A673 (cell line): ENCODE measurements at places on chromosomes 7 and 10. TPM values are rescaled to one million over a fixed set of nuclear protein-coding genes. Genes with fewer than 3 reads are reported as not detected.

PCDH15 gene
- total RNA-seq: not detected in 2 replicates

GRCh38 chr10:75462865-75463264, 31.4 kb downstream of the LRMDA start:
- no peak for DNase-seq

DNA sequence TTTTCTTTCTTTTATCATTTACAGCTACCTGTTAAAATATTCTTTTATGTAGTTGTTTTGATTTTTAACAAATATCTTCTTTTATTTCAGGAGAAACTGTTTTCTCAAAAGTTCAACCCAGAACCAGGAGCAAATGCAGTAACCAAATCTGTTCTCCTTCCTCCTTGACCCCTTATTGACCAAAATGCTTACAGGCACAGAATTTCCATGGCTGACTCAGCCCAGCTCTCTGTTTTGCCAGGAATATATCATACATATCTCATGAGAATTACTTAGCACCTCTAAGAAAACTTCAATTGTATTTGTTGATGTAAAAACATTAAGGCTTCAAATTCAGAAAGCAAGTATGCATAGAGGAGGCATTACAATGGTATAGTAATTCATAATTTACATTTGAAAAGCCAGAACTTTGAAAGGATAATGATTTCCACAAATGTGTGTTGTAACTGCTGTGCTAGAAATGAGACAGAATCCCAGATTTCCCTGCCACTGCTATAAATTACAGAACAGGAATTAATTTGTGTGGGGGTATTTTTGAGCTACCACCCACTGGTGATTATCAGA, 2.2 kb downstream of the GSAP start:
- DNase-seq: no peak

DNA sequence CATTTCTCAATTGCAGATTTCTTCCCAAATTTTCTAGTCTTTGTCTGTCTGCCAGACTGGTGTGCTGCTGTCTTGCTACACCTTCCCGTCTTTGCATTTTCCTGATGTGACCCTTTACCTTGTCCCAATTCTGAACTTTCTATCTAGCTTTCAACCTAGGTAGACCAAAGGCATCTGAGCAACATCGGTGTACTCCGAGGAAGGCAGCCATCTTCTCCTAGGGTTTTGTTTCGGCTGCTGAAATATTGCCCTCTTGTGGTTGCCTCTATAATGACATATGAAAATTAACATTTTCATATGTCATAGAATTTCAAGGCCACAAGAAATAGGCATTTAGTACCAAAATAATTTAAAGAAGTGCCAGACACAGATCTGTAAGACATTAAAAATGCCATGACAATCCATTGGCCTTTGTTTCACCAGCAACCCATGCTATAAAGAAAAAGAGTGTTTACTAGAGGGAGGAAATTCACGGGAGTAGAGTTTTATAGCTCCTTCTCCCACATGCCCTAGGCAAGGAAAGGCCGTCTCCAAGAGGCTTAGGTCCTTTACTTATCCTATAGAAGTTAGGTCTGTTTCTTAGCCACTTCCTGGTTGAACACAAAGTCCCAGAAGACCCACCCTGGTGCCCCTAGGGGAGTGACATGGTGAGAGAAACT, 23.4 kb downstream of the OR9A2 start:
- DNase-seq: peak; percentile 51

- no peak for DNase-seq
Observed at GRCh38 chr7:96328016-96328415, 6.1 kb upstream of the SLC25A13 start.

PPP1R3C gene
- 2.1 and 2.7 TPM in 2 replicates for total RNA-seq

DNA sequence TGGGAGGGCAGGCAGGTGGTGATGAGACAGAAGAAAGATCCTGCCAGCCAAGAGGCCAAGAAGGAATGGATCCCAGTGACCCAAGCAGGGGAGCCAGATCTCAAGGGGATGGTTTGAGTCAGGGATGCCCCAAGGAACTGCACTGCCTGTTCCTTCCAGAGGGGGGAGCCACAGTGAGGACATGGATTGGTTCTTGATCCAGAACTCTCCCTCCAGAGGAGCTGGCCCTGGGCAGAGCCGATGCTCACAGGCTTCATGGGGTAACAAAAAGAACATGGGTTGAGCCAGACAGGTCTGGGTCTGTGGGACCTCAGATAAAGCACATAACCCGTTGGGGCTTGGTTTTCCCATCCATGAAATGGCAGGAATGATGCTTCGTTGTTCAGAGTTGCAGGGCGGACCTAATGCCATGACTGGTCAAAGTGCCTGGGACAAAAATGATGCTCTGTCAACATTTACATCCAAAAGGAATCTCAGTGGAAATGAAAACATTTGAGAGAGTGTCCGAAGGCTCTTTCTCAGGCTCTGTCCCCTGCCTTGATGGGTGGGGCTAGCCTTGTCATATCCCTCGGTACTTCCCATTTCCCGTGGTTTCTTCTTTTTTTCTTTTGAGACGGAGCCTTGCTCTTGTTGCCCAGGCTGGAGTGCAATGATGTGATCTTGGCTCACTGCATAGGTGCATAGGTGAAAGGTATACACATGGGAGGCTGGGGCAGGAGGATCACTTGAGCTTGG, 4.7 kb upstream of the DENND2A start:
- no peak for DNase-seq

DNA sequence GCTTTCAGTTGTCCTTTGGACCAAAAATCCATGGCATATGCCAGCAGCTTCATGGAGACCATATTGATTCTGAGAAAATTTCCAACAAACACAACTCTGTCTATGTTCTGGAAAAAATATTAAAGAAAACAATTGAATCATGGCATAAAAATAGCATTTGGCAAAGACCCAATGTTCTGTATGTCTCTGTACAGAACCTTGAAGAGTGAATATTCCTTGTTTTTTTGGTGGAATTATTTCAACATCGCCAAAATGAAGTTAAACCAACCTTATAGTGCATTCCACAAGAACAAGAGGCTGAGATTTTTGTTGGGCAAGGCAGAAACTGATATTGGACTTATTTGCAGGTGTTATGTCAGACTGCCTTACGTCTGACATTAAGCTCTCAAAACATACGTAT, 53.3 kb upstream of the SLC16A12 start:
- DNase-seq: no peak

DNA sequence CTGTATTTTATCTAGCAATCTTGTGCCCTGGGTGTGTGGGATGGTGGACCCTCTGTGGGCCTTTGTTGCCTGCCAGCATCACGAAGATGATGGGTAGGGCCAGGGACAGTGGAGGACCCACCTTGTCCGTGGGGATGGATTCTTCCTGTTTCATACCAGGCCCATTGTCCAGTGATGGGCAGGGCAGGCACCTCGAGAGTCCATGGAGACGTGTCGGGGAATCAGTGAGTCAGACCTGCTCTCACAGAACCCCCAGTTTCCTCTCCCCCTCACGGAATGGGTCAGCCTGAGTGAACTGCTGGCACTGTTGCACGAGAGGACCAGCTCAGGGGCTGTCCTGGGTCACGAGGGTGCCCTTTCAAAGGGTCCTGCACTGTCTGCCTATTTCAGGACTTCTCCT, 401.2 kb downstream of the RPS24 start:
- DNase-seq: no peak

DNA sequence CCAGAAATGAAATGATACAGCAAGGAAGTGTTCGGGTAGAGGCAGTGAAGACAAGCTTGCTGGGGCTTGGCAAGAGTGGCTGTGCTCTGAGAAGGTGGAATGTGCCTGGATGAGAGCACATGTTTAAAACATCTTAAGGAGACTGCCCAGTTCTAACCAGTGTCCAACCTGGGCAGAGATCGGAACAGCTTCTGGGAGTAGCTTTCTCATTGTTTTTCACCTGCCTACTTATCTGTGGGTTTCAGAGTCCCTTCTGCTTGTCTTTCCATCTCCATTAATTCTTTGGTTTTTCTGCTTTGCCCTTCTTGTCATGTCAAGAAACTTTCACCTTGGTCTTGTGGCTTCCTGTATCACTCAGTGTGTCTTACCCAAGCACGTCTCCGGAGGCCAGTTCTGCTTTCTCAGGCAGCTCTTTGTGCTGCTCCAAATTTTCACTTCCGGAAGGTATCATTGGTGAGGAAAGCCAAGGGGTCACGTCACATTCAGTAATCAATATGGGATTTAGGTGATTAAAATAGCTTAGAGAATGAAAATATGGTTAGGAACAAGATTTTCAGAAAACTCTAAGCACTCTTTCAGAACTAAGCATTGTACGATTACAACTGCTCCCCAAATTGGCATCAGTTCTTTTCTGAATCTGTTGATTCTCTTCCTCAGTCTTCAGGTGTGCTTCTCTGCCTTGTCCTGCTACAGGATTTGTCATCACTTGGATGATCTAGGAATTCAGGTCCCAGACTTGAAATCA, 5.5 kb upstream of the LAMB4 start:
- DNase-seq: no peak

KCP gene
- not detected in 2 replicates for total RNA-seq

HERPUD2 gene
- total RNA-seq: 23.1 and 23.3 TPM in 2 replicates

DNA sequence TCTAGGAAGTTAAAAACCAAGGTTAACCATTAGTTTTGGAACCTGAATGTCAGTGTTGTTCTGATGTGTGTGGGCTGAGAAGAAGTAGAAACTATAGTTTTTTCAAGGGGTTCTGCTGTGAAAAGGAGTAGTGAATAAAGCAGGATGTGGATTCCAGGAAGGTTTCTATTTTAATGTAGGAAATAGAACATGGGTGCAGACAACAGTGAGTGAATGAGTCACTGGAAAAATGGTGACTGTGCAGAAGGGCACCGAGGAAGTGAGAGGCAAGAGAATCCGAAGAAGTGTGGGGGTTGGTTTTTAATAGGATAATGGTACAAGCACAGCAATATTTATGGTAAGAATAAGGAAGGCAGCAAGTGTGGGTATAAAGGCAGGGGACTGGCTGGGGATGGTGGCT, 120.4 kb downstream of the ARHGAP21 start:
- DNase-seq: peak; percentile 24

GPR26 gene
- not detected in 2 replicates for total RNA-seq

DNA sequence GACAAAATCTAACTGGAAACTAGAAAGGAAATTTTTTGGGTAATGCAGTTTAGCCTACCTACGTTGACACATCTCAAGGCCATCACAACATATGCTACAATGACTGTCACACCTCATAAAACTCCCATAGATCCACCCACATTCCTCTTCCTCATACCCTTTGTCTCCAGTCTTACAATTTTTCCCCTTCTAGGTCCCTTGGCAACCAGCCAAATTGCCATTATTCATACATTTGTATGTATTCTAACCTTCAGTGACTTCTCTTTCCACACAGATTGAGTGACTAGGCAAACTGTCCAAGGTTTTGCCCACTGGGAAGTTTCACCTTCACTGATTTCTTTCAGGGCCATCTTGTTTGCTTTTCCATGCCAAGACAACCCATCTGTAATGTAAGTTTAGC, 100.5 kb upstream of the TPK1 start:
- no peak for DNase-seq

PON3 gene
- not detected in 2 replicates for total RNA-seq

- no peak for DNase-seq
Observed at GRCh38 chr10:101968940-101969321, 87.0 kb downstream of the ARMH3 start.

- DNase-seq: no peak
Observed at GRCh38 chr7:127821146-127821545, 169.2 kb downstream of the SND1 start.

DNA sequence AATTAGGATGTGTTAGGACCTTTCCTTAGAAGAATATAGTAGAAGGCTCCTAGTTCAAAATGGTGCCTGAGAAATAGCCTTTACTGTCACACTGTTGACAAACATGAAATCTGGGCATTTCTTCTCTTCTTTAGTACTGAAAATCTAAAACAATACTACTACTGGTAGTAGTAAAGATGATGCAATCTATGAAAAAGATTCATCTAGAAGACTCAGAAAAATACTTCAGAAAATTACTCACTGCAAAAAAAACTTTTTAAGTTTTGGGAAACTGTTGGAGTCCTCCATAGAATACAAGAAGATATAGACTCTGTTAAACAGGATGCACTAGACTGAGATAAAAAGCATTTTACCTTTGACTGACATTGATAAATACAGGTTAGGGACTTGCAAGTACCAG, 67.1 kb downstream of the NRF1 start:
- no peak for DNase-seq

DNA sequence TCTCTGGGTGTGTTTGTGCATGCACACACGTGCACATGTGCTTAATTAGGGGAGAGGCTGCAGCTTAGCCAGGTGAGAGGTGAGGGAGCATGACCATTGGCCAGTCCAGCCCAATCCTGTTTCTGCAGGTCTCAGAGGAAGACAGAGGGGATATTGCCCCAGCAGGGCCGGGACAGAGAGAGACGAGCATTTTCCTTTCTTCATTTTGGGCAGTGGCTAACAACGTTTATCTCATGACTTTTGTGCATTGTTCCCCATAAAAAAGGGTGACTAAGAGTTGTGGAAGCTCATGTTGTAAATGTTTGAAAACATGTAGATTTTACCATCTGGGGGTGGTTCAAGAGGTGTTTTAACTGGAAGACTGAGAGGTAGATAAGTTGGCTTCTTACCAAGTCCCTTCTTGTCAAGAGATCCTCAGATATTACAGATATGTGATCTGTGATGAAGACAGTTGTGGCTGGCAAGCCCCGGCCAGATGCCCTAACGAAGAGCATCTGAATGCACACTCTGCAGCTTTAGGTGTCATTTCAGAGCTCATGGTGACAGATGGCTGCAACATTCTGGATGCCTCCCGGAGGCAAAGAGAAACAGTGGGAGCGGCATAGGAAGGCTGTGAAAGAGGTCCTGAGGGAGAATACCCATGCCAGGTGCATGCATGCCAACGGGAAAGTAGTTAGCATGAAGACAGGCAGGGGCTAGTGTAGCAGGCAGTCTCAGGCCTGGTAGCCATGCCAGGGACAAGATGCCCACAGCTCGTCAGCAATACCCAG, 16.7 kb upstream of the DMBT1 start:
- DNase-seq: no peak

DNA sequence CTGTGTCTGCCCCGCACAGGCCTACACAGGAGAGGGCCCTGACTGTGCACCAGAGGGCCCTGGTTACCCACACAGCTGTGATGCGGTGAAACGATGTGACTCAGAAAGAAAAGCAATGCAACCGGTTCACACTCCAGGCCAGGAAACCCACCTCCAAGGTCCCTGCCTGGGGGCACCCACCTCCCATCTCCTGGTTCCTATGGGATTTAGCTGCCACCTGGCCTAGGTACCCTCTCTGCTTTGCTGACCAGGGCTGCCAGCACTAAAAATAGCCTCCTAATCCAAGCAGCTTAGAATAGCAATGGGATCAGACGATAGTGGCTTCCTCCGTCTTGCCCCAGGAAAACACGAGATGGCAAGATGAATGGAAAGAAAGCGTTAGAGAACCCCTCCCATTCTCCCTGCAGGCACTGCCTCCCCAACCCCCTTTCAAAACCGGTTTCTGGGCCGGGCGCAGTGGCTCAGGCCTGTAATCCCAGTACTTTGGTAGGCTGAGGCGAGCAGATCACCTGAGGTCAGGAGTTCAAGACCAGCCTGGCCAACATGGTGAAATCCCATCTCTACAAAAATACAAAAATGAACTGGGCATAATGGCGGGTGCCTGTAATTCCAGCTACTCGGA, 12.4 kb downstream of the RBP3 start:
- DNase-seq: no peak

- DNase-seq: peak; percentile 72
Observed at GRCh38 chr7:117212969-117213877, 109.6 kb downstream of the WNT2 start.
